PC-3 (cell line): ENCODE measurements at places on chromosomes 12 and 14.

GRCh38 chr12:53231921-53232645 lies at the start of gene RARG:
Gene RARG (minus strand): TSS chr12:53232209. CDS start chr12:53227545, 4,664 bp downstream.
- peak; percentile 78 for DNase-seq

- no peak for DNase-seq
Measured at GRCh38 chr12:9122091-9122609, 6.4 kb upstream of the A2M start.

DNA sequence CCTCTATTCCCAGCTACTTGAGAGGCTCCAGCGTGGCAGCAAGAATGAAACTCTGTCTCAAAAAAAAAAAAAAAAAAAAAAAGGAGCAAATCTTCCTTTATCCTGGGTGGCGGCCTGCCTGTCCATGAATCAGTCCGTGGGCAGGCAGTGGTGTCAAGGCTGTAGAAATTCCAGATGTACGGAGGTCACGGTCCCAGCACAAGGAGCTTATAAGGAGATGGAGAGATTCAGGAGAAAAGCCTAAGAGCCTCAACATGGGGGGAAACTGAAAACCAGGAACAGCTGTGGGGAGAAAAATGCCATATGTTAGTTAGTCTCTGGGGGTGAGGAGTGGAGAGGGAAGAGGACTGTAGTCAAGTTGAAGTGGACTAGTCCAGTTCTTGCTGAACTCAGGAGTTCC lies 130.5 kb upstream of the CRY1 start:
- DNase-seq = peak; percentile 20

DNA sequence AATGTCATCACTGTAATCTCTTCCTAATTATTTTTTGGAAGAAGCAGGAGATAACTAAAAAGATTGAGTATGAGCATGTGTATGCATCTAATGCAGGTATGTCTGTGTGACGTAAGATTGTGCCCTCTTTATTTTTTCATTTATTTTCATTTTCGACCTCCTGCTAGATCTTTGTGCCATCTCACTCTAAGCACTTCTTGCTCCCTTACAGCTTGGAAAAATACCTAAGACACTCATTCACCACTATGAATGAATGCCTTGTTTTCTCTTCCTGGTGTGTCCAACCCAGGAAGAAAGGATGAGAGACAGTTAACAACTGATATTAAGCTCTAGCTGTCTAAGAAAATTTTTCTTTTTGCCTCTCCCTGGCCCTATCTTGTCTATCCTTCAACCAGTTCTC lies 76.8 kb upstream of the CISTR start:
- DNase-seq = peak; percentile 28

DNA sequence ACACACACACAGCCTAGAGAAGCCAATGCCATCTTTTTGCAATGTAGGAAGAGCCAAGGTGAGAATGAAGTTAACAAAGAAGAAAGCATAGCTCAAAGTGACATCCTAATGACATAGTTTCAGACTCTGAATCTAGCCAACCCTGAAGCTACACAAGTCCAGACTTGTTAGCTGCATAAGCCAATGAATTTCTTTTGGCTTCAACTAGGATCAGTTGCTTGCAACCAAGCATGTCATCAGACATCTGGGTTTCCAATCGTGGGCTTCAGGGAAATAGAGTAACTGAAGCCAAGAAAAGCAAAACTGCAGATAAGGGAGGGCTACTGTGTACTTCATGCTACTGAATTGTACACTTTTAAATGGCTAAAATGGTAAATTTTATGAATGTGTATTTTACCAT lies 4.4 kb upstream of the GPHN start:
- no peak for DNase-seq

GRCh38 chr14:37470251-37470650 lies 124.8 kb downstream of the FOXA1 start:
- DNase-seq = no peak

GRCh38 chr14:54676812-54677708 lies 110.1 kb downstream of the SAMD4A start:
- DNase-seq = peak; percentile 99

DNA sequence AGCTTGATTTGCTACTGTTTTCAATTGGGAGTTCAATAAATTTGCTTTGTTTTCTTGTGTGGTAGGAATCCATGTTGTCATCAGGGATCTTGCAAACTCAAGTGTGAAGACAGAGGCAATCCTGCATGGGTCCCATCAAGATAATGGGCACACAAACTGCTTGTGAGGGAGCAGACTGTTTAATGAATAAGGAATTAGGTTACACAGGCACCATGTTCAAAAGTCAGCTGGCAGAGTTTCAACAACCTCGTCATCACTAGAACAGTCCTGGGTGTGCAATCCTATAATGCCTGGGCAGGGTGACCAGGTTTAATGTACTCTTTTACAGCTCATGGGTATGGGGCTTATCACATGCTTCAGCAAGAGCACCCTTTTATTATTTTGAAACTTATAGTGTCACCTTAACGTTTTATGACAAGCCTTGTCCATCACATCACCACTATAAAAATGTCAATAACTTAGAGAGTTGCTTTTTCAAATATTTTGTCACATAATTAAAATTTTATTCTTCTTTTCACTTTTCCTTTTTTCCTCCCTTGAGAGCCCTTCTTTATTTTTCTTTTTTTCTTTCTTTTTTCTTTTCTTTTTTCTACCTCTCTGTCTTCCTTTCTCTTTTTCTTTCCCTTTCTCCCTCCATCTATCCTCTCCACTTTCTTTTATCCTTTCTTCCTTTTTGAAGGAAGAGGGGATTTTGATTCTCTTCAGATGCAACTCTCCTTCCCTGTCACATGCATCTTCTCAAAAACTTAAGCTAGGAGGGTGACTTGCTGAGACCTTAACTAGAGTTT lies 252.2 kb upstream of the ATP2B1 start:
- DNase-seq = peak; percentile 89

DNA sequence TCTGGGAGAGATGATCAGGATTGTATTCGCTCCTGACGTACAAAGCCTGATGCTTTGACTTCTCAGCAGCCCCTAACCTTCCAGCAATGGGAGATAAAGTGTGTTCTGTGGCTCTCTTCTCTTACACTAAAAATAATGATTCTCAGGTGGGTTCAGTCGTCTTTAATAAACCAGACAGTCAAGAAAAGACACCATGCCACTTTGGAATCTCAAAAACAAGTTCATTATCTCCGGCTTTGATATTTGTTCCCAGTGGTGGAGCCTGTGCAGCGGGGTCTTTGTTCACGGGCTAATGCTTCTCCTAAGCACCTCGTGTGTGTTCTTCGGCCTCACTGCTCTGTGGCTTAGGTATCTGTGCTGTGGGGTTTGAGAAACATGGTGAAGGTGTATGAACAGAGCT lies 1.6 kb downstream of the ACVR1B start:
- no peak for DNase-seq

DNA sequence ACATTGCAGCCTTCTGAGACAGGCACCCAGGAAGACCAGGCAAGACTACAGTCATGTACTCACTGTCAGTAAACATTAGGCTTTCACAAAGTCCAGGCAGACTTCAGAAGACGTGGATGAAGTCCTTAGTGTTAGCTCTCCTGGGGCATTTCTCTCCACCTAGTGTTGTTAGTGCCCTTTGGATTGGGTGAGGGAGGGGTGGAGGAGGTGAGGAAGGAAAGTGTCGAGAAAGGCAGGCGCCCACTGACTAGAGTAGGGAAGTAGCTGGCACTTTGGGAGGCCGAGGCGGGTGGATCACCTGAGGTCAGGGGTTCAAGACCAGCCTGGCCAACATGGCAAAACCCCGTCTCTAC lies 20.2 kb downstream of the TMEM229B start:
- DNase-seq = no peak

DNA sequence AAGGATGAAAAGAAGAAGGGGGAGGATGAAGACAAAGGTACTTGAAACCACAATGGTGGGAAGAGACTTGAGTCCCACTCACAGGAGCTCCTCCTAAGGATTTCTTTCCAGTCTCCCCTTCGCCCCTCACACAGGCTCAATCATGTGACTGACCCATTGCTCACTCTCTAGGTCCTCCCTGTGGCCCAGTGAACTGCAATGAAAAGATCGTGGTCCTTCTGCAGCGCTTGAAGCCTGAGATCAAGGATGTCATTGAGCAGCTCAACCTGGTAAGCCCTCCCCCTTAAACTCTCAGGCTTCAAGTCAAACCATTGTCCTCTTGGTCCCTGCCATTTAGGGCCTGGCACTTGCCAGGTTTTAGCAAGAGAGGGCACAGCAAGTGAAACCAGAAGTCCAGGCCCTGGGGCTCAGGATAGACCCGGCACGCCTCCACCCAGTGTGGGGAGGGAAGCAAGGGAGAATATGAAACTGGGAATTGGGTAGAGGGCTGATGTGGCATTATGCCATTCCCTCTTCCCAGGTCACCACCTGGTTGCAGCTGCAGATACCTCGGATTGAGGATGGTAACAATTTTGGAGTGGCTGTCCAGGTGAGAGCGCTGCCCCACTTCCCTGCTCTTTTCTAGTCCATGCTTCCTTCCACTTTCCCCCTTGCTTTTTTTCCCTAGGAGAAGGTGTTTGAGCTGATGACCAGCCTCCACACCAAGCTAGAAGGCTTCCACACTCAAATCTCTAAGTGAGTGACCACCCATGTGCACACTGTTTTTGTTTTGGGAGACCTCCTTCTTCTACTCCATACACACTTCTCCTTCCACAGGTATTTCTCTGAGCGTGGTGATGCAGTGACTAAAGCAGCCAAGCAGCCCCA lies 1.8 kb downstream of the PSME1 start:
- no peak for DNase-seq

DNA sequence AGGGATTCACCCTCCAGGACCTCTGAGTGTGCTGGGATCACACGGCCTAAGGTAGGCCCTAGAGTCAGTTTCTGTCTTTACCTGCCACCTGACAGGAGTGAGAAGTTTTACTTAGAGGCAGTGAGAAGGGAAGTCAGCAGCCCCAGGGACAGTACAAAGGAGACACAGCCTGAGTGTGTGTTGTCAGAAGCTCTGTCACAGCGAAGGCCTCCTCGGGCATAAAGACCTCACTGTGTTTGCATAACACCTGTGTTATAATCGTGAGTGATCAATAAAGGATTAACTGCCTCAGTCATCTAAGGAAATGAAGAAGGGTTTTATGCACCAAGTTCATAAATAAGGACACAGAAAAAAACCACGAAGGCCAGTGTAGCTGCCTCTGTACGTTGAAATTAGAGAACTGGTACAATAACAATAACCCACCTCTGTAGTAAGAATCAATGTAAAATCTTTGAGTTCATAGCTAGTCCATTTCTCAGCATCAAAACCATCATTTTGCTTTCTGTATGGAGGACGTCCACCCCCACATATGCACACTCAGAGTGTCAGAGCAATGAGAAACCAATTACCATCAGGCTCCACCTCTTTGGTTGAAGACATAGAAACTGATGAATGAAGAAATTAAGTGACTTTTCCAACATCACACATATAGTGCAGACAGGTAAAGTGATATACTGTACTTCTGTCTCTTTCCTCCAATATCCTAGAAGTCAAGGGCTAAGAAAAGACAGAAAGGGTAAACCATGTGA lies 159.3 kb downstream of the DAD1 start:
- DNase-seq = no peak

DNA sequence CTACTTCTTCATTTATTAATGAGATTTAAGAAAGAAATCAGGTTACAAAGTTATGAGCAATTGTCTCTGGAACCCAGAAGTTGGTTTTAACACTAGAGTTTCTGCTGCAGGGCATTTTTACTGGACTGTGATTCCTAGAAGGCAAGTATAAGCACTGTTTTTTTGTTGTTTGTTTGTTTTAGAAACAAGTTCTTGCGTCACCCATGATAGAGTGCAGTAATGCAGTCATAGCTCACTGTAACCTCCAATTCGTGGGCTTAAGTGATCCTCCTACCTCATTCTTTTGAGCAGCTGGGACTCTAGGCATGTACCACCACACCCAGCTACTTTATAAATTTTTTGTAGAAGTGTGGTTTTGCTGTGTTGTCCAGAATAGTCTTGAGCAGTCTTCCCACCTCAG lies 25.6 kb downstream of the RAP1B start:
- DNase-seq = peak; percentile 53

GRCh38 chr12:102539651-102540553 lies 59.5 kb upstream of the IGF1 start:
- DNase-seq = no peak

DNA sequence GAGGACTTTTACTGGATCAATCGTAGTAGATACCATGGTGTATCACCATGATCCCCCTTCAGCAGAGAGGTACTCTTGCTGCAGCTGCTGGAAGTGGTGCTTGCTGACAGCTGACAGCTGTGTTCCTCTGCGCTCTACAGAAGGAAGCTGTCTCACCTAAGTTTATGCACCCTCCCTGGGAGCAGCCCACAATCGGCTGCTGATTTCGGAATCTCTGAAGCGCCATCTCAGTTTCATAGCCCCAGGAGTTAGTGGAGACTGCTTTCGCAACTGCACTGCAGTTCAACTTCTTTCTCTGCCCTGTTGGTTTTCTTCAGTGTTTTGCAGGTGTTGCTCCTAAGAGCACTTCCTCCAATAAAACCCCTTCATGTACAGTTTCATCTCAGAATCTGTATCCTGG lies 237.9 kb downstream of the PAWR start:
- peak; percentile 8 for DNase-seq

- no peak for DNase-seq
Measured at GRCh38 chr12:2145433-2145998, 92.7 kb downstream of the CACNA1C start.

- DNase-seq = no peak
Measured at GRCh38 chr14:33525626-33526025, 425.2 kb downstream of the EGLN3 start.

DNA sequence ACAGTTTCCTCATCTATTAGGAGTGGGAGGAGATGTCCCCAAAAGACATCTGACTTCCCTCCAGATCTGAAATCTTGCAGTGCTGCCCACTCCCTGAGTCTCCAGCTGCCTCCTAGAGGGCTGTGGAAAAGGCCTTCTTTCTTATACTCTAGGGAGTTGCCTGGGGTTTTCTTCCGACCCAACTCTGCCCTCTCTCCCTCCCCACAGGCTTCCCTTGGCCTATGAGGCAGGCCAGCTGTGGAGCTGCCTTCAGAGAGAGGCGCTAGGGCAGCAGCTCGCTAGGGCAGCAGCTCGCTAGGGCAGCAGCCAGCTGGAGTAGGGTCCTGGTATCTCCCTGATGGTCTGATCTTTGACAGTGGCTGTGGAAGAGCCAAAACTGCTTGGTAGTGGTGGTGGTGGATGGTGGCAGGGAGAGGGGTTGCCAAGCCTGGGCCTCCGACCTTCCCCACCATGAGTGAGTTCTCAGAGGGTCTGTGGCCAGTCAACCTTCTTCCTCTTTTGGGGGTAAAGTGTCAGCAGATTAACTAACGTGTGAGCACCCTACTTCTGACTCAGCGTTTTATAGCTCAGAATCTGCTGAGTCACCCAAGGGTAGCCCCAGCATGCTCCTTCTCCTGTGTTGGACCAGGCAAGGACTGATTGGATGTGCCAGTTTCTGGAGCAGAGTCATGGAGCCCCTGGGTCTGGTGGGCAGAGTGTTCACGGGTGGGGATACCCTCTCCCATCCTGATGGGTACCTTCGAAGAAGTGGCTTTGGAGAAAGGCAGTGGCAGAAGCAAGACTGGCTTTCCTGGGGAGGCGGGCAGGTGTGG lies 2.3 kb downstream of the SLC48A1 start:
- DNase-seq = peak; percentile 60

- no peak for DNase-seq
Measured at GRCh38 chr12:6956021-6956727, 5.0 kb downstream of the PTPN6 start.
